ENCODE measurements at places on chromosomes 2 and 18.

DNA sequence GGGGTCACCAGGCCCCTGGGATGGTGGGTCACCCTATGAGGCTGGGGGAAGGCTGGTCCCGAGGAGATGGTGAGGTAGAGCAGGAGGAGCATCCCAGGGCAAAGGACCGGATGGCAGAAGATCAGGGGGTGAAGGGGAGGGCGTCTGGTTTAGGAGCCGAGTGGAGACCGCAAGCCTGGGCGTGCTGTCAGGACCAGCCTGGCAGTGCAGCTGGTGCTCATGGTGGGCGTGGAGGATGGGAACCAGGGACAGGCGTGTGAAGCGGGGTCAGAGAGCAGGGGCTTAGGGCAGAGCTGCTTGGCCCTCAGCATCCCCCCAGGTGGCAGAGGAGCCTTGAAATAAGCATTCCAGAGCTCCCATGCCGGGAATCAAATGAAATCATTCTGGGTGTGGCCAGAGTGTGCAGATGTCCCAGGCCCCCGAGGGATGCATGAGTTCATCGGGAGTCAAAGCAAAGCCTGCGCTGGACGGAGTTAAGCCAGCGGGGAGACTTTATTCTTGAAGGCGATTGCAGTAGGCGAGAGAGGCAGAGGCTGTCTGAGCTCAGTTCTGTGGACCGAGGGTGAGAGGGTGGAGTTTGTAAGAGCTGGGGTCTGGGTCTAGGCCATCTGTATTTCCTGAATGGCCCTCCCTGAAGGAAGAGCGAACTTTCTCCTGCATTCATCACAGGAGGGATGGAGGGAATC is 33.1 kb upstream of the MBP start:
- DNase-seq, result no peak

DNA sequence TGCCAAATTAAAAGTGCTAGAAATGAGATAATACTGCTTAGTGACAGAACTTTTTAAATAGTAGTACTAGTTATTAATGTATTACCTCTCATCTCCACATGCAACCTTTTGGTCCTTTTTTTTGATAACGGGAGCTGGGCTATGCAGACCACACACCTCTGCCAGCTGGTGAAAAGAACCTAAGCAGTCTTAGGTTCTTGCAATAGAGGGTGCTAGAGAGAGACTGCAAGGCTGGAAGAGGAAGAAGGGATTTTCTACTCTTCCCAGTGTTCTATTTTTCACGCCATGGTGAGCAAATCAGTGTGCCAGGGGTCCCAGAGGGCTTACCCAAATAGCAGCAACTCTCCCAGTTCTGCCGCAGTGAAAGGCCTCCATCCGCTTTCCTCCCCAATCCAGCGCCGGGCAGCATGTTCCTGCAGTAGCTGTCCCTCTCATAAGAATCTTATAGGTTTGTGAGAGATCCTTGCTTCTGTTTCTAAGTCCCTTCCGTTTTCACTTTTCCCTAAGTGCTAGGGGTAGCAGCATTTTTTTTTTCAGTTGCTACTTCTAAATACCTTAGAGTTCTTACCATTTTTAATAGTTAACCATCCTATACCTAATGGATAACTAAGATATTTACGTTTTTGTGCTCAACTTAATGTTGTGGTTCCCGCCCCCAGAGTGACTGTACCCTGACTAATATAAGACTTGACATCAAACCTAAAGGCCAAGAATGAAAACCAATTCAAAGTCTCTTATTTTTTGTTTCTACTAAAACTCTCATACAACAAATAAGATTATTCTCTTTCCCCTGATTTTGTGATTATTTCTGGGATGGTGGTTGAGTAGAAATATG is 69.4 kb upstream of the UBE2E3 start:
- no peak for DNase-seq

DNA sequence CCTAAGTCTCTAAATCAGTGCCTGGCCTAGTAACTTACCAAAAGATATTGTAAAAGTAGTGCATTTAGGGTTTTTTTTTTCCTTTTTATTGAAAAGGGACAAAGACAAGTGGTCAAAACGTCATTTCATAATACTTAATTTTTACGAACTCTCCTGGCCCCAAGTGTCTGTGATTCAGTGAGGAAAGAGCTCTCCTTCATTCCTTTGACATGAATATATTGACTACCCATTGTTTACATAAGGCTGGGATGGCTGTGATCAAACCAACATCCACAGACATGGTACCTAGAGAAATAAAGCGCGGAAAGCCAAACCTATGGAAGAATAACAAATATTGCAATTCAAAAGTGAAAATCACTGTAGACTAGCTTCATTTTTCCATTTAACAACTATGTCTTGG is 198.4 kb downstream of the BABAM2 start:
- DNase-seq, result no peak

DNA sequence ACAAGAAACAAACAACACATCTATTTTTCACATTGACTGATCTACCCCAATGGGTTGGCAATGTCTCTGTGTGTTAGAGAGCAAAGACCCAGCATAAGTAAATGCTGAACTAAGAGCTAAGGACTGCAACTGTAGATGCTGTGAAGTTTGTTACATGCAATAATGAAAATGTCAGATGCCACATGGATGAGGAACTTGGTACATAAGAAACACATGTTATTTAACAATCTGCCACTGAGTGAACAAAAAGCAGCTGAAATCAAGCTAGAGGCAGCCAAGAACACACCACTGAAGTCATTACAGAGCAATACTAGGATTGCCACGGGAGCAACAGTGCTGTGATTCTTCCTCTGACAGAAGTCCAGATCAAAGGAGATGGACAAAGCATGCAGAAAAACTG is 389.4 kb downstream of the CDH2 start:
- no peak for DNase-seq

DNA sequence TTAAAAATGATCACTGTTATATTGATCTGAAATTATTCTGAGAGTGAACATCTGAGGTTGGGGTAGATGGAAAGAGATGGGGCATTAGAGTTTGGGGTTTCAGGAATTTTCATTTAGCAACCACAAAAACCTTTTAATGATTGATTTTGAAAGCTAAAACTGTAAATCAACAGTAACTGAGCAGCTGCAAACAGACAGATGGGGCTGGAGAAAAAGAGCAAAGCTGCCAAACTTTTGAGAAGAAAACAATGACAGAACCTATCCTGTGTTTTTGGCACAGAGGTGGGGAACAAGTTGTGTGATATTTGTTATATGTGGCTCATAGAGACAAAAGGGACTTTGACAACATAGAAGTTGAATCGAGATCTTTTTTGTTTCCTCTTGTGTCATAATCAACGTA is 415.8 kb upstream of the DSEL start:
- DNase-seq, result no peak

DNA sequence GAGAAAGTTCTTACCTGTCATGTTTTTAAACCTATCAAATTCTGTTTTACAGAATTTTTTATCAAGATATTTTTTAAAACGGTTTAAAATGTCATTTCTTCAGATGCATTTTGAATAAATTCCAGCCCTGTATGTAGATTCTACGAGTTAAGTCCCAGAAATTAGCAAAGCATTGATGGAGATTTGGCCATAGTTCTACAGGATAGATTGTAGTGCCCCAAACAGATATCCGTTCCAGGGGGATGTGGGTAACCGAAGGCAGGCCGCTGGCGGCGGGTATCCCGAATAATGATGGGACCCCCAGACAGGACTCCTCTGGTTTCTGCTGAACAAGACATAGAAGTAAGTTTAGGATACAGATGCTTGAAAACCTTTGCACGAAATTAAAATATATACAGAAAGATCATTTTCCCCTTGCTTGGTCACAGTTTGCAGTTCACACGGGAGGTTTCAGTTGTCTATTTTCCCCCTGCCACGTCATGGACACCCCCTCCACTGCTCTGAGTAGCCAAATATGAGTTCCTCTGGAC is 755 bp downstream of the NOL4 start:
- no peak for DNase-seq

GRCh38 chr2:88673363-88673762 is 18.1 kb upstream of the RPIA start:
- DNase-seq, result no peak

GRCh38 chr2:210859314-210859713 is 302.9 kb downstream of the CPS1 start:
- DNase-seq, result no peak

DNA sequence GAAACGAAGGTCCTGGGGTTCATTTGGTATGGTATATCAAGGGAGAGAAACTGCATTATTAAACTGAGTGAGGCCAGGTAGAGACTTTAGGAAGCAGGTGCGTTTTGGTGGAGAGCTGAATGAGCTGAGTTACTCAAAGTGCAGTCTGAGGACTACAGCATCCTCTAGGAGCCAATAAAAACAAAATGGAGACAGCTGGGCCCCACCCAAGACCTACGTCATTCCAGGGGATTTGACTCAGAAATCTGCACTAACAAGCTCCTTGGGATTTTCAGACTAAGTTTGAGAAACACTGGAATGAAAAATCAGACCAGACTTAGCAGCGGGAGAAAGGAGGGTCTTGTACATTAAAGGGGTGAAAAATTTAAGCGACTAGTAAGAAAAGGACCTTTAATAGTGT is 131.5 kb downstream of the UXS1 start:
- no peak for DNase-seq

DNA sequence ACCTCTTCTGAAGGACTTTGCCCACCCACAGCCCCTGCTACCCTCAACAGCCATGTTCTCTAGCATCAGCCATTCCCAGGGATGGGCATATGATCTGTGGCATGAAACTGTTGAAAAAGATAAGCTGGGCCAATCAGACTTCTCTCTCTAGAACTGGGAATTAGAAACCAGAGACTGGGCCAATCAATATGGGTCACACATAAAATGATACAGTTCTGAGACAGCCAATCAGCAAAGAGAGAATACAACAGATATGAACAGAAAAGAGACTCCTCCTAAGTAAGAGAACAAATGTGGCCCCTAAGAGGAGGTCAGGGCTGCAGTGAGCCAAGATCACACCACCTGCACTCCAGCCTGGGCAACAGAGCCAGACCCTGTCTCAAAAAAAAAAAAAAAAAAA is 2.1 kb downstream of the KIDINS220 start:
- DNase-seq, result no peak

DNA sequence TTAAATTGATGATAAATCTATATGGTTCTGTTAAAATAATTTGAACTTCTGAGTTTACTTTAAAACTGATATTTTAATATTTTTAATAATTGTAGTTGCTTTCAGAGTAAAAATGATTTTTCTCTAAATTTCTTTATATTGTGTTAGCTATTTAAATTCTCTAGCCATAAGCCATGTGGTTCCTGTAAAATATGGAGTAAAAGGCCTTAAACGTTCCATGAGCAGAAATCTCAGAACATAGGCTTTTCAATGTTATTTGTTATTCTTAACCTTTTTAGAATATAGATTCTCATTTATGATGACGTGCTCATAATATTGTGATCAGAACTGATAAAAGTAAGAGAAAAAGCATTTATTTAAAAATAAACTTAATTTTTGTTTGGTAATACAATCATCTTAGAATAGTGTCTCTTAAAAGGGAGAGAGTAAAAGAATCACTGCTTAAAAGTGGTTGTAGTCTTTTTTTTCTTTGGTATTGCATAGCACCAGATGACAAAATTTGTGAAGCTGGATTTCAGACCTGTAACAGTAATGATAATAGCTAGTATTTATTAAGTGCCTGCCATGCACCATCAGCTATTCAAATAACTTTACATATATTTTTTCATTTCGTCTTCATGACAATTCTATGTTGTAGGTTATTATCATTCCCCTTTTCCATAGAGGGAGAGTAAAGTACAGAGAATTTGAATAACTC is 2.7 kb downstream of the BMPR2 start:
- no peak for DNase-seq

GRCh38 chr18:57542126-57542525 is 44.4 kb downstream of the FECH start:
- no peak for DNase-seq

- no peak for DNase-seq
Observed at GRCh38 chr2:140988597-140988996, 1142.2 kb downstream of the LRP1B start.

DNA sequence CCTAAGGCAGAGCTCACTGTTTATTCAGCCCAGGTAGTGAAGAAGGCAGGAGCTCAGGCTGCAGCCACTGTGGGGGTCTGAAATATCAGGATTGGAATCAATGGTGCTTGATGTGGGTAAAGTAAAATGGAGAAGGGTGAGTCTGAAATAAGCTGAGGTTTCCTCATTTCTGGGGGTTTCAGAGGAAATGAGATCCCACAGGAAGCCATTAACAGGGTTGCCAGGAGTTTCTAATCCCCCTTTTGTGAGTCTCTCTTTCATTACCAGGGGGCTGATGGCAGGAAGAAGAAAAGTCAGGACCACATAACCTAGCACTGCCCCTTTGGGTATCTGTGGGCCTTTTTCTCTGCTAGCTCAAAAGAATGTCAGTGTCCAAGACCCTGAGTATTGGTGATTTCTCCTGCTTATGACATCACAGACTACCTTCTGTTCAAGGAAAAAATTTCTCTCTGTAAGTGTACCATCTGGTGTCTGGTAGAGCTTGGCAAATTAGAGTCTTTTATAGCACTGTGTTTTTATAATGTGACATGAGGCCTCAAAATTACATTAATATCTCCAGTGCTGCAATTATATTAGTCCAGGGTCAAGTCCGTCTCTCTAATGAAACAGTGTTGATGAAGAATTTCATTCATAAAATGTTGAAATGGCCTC is 56.0 kb downstream of the LBH start:
- no peak for DNase-seq

DNA sequence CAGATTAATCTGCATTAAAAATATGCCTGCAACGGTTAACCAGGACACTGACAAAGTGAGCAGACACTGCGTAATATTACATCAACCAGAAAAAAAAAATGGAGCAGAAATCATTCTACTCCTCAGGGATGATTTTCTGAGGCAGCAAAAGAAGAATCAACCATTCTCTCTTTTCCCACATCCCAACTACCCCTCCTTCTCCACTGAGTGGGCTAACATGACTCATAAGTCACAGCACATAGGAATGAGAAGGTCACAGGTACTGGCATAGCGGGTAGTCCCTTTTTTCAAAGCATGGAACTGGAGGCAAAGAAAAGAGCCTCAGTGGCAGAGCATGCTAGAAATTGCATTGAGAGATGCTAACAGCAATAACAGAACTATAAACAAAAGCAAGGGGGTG is 54.3 kb upstream of the TSPYL6 start:
- DNase-seq, result no peak

- no peak for DNase-seq
Observed at GRCh38 chr2:186709529-186710450, 15.9 kb downstream of the FAM171B start.

- no peak for DNase-seq
Observed at GRCh38 chr2:55165626-55166025, 66.5 kb downstream of the CLHC1 start.

- peak; percentile 45 for DNase-seq
Observed at GRCh38 chr2:126658905-126659561, 3.1 kb downstream of the GYPC start.

DNA sequence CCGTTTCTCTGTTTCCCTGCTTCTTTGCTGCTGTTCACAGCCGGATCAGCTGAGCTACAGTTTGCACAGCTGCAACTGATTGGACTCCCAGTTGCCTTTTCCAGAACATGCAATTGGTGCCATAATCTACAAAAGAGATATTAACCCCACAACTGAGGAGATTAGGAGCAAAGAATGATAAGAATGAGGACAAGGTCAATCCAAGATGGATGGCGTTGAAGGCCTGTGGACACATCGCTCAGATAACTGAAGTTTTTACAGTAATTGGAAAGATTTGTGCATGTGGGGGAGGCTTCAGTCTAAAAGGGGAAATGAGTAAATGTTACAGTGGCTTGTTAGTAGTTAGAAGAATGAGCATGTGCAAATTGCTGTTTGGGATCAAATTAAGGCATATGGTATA is 263.2 kb downstream of the TGIF1 start:
- DNase-seq, result no peak

GRCh38 chr2:235314371-235314930 is 179.4 kb upstream of the AGAP1 start:
- DNase-seq, result no peak

- DNase-seq, result no peak
Observed at GRCh38 chr18:59265246-59265973, 7.8 kb downstream of the RAX start.

Measured in activated gamma-delta T cell treated with Interleukin-2 at 50 U/mL for 16 hours (primary cell).